ENCODE measurements at places on chromosomes 2 and 18.

- no peak for DNase-seq
These were observed 237.8 kb downstream of the PLCL1 start for GRCh38 chr2:198042189-198042588.

DNA sequence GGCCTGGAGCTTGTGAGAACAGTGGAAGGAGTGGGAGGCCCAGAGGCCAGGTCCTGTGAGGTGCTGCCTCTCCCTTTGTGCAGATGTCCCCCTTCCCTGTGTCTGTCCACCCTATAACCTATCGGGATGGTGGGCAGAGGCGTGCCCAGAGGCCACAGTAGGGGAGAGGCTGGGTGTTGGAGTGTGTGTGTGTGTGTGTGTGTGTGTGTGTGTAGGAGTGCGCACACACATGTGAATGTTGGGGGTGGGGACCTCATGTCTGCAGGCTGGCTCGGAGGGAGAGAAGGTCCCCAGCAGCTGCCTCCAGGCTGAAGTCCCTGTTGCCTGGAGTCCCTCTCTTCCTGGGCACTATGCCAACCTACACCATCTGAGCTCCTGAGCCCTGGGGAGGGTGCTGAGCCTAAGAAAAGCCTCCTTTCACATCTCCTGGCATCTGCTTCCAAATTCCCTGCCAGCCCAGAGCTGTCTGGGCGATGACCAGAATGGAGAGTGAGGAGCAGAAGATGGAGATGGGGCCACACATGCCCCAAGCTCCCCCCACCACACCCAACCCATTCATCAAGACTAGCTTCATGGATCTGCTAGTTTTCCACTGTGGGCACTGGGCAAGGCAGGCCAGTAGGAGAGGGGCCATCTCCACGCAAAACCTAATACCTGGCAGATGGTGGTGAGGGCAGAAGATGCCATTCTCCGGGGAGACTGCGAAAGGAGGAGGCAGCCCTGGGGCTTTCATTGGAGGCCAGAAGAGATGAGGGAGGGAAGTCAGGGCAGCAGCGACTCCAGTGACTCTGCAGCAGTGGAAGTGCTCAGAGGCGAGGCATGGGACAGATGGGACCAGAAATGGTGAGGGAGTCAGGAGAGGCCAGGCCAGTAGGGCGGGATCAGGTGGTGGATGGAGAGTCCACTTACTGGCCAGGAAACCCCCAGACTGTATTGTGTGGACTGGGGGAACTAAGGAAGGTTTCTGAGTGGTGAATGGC is 20.3 kb downstream of the KCNK3 start:
- DNase-seq, result peak; percentile 94

GRCh38 chr2:164913640-164914350 is 41.5 kb downstream of the SLC38A11 start:
- DNase-seq, result peak; percentile 10

GRCh38 chr2:217790681-217791392 is 212.0 kb downstream of the TNS1 start:
- DNase-seq, result no peak

DNA sequence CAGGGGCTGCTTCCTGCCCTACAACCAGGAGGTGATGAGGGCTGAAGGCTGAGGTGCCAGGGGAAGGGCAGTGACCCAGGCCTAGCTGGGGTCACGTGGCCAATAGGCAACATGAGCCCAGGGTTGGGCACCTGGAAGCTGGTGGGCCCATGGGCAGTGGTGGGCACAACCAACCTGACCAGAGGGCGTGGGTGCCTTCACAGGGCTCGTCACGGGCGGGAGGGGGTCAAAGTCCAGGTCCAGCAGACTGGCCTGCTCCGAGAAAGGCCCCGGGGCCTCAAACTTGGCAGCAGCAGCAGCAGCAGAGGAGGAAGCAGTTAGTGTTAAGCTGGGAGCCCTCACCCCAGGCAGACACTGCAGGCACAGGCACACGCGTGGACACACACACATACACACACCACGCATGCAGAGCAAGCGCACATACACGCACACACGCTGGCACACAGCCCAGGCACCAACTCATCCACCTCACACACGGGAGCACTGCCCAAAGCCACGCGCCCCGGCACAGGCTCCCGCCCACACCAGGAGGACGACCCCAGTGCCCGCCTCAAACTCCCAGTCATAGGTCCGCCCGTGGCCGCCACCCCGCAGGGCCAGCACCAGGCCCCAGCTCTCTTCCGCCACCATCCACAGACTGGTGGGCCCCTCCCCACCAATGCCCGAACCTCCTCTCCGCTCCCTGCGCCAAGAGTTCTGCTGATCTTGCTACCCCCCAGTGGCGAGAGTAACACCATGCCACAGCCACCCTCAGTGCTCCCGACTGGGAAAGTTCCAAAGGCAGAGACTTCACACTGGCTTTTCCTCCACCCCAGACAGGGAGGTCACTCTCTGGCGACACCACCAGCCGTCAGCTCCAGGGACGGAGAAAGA is 53.0 kb downstream of the BIN1 start:
- no peak for DNase-seq

- peak; percentile 83 for DNase-seq
These were observed 7.3 kb downstream of the CYS1 start for GRCh38 chr2:10072656-10073480.

GRCh38 chr18:58947136-58947732 is 82.6 kb downstream of the ZNF532 start:
- no peak for DNase-seq

GRCh38 chr2:20917287-20917660 is 94.4 kb upstream of the LDAH start:
- DNase-seq, result no peak

DNA sequence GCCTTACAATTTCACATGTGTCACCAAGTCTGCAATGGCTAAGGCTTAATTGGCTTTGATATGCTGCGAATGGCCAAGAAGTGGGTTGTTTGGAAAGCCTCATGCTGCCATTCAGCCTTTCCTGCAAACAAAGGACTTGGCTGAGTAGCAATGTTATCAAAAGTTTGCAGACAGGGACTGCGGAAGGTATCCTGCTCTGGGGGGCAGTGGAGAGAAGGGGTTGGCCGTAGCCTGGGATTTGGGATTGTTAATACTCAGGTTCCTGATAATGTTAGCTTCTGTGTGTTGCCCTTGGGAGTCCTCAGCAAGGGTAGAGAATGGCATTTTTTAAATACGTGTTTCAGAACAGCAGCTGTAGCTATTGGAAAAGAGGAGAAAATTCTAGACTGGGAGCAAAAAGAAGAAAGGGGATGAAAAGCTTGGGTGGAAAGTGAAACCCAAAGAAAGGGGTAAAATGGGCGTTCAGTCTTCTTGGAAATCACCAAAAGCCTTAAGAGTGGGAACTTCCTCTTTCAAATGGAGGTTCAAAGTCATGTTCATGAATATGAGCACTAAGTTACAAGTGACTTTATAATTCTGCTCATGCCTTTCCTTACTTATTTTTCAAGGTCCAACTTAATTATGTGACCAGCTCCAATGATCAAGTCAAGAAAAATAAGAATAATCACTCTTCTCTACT is 325.1 kb downstream of the RNF144A start:
- DNase-seq, result no peak

DNA sequence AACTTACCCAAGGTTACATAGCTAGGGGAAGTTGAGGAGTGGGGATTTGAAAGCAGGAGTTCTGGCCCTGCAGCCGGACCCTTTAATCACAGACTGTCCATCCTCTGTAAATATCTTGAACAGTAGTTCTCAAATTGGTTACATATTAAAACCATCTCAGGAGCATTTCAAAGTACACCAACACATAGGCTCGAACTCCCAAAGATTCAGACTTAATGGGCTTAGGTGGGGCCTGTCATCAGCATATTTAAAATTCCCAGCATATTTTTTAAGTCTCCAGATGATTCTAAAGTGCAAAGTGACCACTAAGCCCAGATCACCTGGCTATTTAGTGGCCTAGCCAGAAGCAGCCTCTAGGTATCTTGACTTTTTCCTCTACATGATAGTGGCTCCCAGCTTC is 192.2 kb downstream of the ZNF385B start:
- DNase-seq, result no peak

- no peak for DNase-seq
These were observed 65.3 kb upstream of the FOXI3 start for GRCh38 chr2:88517759-88518201.

DNA sequence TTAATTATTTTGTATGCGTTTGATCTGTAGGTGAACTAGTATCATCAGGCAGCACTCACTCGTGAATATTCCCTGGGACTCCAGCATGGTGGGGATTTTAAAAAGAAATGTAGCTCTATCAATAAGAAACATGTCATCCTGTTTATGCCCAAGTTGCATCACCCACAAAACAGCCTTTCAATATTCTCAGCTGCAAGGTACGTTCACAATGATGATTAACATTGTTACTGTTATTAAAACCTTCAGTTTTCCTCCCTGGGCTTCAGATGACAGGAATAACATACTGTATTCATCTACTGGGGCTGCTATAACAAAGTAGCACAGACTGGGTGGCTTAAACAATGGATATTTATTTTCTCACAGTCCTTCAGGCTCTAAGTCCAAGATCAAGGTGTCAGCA is 87.9 kb upstream of the KLHL29 start:
- no peak for DNase-seq

- no peak for DNase-seq
These were observed 151.3 kb upstream of the PELI1 start for GRCh38 chr2:64295326-64296139.

DNA sequence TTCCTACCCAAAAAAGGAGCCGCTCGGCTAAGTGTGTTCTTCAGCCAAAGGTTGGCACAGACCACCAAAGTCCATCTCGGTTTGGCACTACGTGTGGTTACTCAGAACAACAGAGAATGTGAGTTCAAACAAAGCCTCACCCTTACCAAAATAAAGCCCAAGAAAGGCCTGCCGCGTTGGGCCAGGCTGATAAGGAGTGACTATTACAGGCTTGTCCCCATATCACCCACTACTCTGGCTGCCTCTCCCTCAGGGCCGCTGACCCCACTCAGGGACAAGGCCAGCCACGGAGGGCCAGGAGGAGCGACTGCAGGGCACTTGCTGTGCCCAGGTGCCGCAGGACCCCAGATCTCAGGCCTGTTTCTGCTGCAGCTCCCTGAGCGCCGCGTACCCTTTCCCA is 13.8 kb downstream of the HS1BP3 start:
- no peak for DNase-seq

- DNase-seq, result no peak
These were observed 9.1 kb downstream of the KCNF1 start for GRCh38 chr2:10920764-10921388.

DNA sequence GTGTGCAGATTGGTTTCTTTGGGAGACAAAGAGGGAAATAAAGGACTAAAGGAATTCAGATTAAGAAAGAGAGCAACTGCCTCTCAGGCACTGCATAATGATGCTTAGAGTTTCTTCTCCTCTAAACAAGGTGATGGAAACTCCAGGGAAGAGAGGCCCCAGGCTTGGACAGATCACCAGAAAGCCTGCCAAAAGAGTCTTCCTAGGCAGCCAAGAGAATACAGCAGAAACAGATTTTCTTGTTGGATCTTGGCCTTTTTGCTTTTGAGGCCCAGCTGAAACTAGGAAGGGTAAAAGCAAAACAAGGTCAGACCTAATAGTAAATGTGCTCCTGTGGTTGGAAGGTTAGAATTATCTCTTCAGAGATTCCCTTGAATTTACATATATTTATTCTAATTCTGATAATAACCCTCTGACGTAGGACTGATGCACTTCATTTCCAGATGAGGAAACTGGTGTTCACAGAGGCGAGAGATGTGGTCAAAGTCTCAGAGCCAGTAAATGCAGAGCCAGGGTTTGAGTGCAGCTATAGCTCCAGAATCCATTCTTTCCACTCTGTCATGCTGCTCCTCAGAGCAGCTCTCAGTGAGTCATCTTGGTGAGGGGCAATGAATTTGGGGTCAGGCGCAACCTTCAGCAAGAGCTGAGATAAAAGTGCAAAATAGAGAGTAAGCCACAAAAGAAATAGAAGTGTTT is 142.3 kb upstream of the FBXO11 start:
- DNase-seq, result no peak

DNA sequence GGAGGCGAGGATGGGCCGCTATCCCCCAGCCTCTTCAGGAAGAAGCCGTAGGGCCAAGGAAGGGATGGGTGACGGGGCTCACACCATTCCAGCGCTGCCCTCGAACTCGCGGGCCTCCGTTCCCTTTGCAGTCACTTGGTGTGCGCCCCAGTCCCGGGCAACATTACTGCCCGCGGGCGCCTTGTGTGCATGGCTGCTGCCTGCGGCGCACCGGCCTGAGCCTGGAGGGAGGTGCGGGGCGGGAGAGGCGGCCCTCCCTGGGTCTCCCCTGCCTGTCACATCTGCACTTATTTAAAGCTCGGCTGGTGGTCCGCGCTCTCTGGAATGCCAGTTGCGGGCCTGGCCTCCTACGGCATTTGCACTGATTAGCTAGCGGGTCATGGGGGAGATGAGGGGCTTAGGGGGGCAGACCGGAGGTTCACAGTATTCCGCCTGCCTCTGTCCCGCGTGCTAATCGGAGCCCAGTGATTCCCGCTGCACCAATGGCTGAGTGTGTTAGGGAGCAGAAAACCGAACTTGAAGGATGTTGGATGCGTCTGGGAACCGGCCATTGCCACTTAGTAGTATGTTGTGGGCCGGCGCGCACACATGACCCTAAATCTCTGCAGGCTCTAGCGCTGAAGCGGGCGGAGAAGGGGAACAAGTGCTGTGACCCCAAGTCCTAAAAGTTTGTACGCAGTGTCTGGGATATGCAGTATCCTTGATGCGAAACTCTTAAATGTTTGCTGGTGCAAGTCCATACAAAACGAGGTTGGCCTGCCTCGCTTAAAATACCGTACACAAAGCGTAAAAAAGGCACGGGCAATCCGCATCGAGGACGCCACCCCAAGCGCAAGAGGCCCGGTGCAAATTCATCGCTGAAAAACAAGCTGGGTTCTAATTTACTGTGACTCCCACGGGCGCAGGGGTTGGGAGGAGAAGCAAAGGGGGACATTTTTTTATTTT is 161.2 kb upstream of the SIX2 start:
- DNase-seq, result no peak

GRCh38 chr2:14828968-14829367 is 196.5 kb downstream of the LRATD1 start:
- DNase-seq, result no peak

DNA sequence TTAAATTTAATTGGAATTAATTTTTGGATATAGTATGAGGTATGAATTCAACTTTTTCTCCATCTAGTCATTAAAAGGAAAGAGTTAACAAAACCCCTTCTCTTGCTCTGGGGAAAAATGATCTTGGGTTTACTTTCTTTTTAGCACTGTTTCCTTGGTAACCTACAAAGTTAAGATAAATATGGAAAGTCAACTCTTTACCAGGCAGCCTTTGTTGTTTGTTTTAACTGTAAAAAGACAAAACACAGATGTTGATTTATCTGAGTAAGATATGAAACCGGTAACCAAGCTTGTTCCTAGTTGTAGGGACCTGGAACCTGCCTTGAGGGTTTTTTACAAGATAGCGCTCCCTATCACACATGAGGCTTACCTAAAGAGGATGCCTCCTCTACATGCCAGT is 10.1 kb upstream of the SANBR start:
- DNase-seq, result no peak

DNA sequence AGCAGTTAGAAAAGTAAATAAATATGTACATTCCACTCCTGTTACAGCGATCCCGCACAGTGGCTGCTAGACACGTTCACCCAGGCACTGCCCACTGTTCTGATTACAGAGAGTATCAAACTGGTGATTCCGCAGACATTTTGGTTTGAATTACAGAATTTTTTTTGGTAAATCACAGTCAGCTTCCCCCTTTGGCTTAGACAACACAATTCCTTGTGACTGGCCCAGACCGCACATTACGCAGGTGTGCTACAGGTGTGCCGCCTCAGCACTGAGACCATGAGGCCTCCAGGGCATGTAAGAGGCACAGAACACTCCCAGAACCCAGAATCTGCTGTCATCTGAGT is 112.3 kb downstream of the PXDN start:
- no peak for DNase-seq
